Thymus (tissue), 14 donors: ENCODE measurements at places on chromosomes 11 and 22. TPM values are rescaled to one million over a fixed set of nuclear protein-coding genes. Genes with fewer than 3 reads are reported as not detected.

GRCh38 chr11:2945031-2945756 is 16.0 kb upstream of the PHLDA2 start:
- peaks cover 64% of the 10 kb centered on the region for H3K36me3 ChIP-seq
- no peaks in the 10 kb centered on the region for H3K27me3 ChIP-seq
- DNase-seq = peak; percentile 14
- peaks cover 24% of the 10 kb centered on the region for H3K4me1 ChIP-seq
- H3K27ac ChIP-seq = no peak overlapping the region
- no peak overlapping the region for H3K4me3 ChIP-seq

- no peak overlapping the region for H3K27ac ChIP-seq
- H3K27me3 ChIP-seq = no peaks in the 10 kb centered on the region
- no peak overlapping the region for H3K4me3 ChIP-seq
- peaks cover 9% of the 10 kb centered on the region for H3K4me1 ChIP-seq
- H3K36me3 ChIP-seq = no peaks in the 10 kb centered on the region
Observed at GRCh38 chr11:12091956-12092558, 18.3 kb upstream of the MICAL2 start.

BATF2 gene
- 0.90 TPM for total RNA-seq

FOSL1 gene
- 0.14 TPM for total RNA-seq

LDHAL6A gene
- not detected for total RNA-seq

GRCh38 chr22:45314786-45315185 is 5.1 kb downstream of the FAM118A start:
- H3K4me1 ChIP-seq = peaks cover 27% of the 10 kb centered on the region
- H3K27me3 ChIP-seq = no peaks in the 10 kb centered on the region
- no peak overlapping the region for H3K27ac ChIP-seq
- no peak for DNase-seq
- peaks cover 3% of the 10 kb centered on the region for H3K36me3 ChIP-seq
- no peak overlapping the region for H3K4me3 ChIP-seq

DNA sequence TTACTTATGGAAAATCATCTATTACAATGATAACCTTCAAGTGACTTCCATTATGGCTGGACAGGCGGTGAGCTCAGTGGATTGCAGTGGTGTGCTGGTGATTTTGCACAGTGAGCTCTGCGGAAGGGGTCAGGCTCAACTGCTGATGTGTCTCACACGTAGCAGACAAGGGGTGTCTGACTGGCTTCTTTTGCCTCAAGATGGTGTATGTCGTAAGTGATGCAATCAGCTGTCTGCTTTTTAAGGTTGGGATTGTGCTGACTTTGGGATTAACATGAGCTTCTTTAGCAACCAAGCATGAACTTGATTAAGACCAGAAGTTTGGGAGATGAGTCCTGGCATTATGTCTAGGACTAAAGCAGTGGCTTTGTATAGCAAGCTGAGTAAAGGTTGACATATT is 49.5 kb downstream of the POLD3 start:
- no peaks in the 10 kb centered on the region for H3K4me1 ChIP-seq
- H3K27ac ChIP-seq = no peak overlapping the region
- DNase-seq = no peak
- H3K4me3 ChIP-seq = no peak overlapping the region
- H3K27me3 ChIP-seq = no peaks in the 10 kb centered on the region
- H3K36me3 ChIP-seq = peaks cover 46% of the 10 kb centered on the region

DNA sequence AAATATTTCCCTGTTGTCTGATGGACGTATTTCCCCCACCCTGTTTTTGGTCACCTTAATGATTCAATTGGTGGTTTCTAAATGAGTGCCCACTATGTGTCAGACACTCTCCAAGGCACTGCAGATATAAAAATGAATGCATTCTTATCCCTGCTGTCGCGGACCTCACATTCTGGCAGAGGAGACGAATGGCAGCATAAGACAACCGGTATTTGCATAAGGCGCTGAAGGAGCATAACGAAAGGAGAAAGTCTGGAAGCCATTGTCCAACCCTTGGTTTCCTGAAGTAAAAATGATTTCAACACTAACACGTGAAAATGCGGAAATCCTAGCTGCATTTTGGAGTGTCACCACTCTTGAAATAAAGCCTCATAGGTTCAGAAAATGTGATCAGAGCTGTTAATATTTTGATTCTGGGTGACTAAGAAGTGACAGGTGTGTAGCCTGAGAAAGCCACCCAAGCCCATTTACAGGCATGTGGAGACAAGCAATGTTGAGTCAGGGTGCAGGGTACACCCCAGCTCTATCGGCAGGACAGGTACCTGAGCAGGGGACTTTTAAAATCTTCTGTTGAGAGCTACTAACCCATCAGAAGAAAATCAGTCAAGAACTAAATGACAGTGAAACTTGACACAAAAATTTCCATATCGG is 10.1 kb upstream of the GAB2 start:
- no peak overlapping the region for H3K4me3 ChIP-seq
- peaks cover 62% of the 10 kb centered on the region for H3K4me1 ChIP-seq
- no peak for DNase-seq

MSANTD4 gene
- total RNA-seq = 15.8 TPM

DNA sequence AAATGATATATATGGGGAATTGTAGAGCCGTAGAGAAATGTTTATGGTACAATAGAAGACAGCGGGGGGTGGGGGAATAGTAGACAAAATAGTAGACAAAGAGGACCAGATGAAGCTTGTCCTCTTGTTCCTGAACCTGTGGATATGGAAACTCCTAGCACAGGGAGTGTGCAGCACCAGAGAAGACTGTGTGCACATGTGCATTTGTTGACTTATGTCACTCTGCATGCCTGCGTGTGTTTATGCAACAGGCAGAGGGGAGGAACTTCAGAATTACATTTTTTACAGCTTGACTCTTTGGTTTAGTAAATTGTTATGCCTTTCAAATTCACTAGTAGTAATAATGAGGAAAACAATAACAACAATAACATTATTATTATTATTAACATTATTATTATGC is 36.0 kb downstream of the TENM4 start:
- no peaks in the 10 kb centered on the region for H3K4me1 ChIP-seq
- no peak overlapping the region for H3K27ac ChIP-seq
- H3K36me3 ChIP-seq = no peaks in the 10 kb centered on the region
- no peak overlapping the region for H3K4me3 ChIP-seq
- DNase-seq = no peak

GRCh38 chr11:112150517-112150916 is 13.4 kb downstream of the IL18 start:
- DNase-seq = no peak
- no peaks in the 10 kb centered on the region for H3K27me3 ChIP-seq
- H3K4me1 ChIP-seq = no peaks in the 10 kb centered on the region
- H3K4me3 ChIP-seq = no peak overlapping the region
- H3K36me3 ChIP-seq = no peaks in the 10 kb centered on the region

- H3K4me3 ChIP-seq = no peak overlapping the region
- no peaks in the 10 kb centered on the region for H3K36me3 ChIP-seq
- DNase-seq = no peak
- H3K27me3 ChIP-seq = no peaks in the 10 kb centered on the region
- no peak overlapping the region for H3K27ac ChIP-seq
Observed at GRCh38 chr11:103584021-103584420, 452.4 kb upstream of the DDI1 start.

DNA sequence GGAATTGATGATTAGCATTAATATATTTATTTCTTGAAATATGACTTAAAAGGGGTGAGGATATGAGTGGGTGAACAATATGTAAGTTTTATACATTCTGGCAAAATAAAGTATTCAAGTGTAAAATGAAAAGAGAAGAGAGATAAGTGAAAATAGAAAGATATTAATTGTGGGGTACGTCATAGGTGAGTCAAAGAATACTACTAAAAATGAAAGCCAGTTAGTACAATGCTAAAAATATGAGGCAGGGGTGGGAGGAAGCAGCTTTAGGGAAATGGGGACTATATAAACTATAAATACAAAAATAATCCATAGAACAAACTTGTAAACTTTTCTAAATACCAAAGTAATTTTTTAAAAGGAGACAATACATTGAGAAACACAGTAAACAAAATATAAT is 661.4 kb downstream of the CNTN5 start:
- no peaks in the 10 kb centered on the region for H3K4me1 ChIP-seq
- H3K27ac ChIP-seq = no peak overlapping the region
- no peak for DNase-seq

DNA sequence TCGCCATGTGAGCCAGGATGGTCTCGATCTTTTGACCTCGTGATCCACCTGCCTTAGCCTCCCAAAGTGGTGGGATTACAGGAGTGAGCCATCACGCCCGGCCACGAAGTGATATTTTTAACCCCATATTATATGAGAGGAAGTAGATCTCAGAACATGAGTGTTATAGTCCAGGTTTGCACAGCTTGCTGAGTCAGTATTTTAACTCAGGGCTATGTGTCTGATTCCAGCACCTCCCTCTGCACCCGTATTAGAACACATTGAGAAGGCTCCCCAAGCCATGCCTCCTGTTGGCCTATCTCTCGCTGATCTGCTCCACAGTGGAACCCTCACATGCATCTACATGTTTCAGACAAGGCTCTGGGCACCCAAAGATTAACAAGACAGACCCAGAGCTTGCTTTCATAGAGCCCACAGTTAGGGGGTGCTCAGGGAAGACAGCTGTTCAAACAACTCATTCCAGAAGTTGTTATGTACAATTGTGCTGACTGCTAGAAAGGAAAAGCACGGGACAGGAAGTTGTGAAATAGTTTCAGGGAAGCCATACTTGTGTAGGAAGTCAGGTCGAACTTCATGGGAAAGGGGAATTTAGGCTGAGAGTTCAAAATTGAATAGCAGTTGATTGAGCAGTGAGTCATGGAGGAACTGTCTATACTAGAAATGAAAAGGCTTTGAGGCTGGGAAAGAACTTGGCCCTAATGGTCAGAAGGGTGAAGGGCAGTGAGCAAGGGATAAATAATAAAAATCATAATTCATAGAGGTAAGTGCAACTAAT is 49.3 kb upstream of the CLPB start:
- no peak overlapping the region for H3K4me3 ChIP-seq
- H3K27me3 ChIP-seq = no peaks in the 10 kb centered on the region
- H3K4me1 ChIP-seq = no peaks in the 10 kb centered on the region
